ENCODE measurements at places on chromosomes 5 and 9. TPM values are rescaled to one million over a fixed set of nuclear protein-coding genes. Genes with fewer than 3 reads are reported as not detected.

- DNase-seq = no peak
Measured at GRCh38 chr9:133813749-133814585, 75.8 kb upstream of the SARDH start.

GRCh38 chr5:79806741-79807140 is 117.1 kb downstream of the CMYA5 start:
- no peak for DNase-seq

DNA sequence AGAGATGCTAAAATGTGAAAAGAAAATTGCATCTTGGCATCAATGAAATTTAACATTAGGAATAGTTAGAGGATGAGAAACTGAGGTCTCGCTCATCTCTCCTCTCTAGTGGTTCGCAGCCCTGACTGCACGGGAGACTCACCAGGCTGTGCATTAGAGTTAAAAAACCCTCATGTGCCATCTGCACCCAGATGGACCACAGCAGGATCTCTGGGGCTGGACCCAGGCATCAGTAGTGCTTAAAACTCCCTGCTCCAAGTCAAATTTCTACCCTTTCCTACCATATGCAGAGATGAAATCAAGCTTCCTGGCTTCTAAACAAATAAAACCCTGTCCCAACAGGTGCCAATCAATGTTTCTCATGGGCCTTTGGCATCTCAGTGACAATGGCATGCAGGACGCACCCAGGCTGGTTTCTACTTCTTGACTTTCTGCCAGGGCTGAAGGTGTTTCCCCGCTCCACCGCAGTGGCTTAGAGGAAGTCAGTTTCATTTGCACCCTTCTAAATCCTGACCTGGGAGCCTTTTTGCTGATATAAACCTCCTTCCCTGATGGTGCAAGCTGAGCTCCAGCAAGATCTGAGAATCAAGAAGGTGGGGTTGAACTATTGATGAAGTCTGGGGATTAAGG is 132.6 kb downstream of the NSG2 start:
- DNase-seq = no peak

- DNase-seq = no peak
Measured at GRCh38 chr9:35716230-35716629, 15.8 kb downstream of the TLN1 start.

DNA sequence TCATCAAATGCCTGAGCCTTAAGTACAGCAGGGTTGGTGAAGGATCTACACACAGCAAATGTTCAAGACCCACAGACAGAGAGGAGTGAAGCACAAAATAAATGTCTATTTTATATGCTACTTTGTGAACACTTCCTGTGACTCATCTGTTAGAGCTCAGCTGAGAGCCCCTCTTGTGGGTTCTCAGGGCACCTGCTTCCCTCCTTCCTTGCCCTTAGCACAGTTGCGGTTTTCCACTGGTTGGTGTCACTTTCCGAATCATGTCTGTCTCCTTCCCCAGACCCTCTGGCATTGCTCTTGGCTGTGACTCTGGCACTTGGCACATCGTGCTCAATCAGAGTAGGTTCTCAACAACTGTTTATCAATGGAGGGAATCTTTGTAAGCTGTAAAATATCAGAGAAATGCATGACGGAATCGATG is 128.5 kb upstream of the STC2 start:
- DNase-seq = no peak

- no peak for DNase-seq
Measured at GRCh38 chr5:55407059-55407684, 99.4 kb downstream of the MTREX start.

GRCh38 chr9:86604741-86605140 is 250.5 kb upstream of the TUT7 start:
- DNase-seq = no peak

DNA sequence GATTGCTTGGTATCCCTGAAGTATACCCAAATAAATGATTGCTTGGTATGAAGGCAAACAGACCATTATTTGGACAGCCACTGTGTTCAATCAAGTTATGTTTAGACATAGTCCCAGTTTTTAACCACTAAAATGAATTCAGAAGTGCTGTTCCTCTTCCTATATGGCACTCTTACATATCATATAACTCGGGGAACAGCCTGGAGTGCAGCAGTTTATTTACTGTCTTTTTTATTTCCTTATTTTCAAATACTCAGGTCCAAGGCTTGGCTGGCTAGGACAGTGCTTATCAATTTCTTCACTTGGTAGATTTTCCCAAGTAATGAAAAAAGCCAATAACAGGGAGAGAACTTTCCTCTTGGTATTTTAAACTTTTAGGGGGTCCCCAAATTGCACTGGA is 58.6 kb upstream of the CCDC112 start:
- DNase-seq = no peak

Gene UBE2QL1
- total RNA-seq = 0.94 TPM

Gene ZBED3
- 7.6 TPM for total RNA-seq

Gene SLC6A19
- 0.09 TPM for total RNA-seq

All from sciatic nerve (tissue), 2 donors.